Activated T-helper 17 cell treated with anti-CD3 and anti-CD28 coated beads, Interleukin-2, amount 50 U/mL, for 72 hours (primary cell): ENCODE measurements at places on chromosomes 12 and 14.

DNA sequence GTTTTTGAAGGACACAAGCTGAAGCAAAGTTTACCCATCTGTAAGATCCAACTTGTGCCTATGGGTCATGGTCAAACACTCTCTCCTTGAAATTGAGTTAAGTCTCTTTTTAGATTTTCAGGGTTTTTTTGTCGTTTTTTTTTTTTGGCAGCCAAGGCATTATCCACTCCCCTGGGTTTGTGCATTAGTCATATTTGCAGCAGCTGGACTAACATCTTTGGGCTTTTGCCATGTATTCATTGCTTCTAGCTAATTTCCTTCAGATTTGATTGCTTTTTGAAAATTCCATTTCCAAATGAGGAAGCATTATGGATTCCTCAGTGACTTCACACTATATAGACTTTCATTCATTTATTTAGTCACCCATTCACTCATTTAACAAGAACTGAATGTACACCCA, 80.3 kb upstream of the SRRM4 start:
- ATAC-seq: no peak

DNA sequence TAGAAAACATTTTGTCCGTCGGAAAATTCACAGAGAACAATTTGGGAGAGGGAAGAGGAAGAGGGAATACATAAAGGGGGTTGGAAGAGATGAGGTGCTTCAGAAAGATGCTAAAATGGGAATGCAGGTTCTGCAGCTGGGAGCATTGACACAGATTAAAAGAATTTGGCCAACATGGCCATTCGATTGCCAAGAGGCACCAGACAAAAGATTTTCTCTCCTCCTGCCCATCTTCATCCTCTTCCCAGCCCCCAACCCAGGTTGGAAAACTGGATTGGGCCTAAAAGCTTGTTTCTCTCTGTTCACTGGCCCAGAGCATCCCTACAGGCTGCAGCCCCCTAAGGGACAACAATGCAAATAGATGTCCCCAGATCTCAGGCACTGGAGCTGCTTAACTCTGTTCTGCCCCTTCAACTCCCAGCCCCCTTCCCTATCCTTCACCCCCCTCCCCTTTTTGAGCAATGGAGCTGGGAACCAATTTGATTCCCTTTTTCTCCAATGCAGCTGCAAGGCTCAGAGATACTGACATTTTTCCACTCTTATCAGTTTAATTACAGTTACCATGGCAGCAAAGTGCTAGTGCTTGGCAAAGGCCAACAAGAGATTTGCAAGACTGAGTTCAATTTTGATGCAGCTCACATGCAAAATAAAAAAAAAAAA, 1.9 kb downstream of the LMO3 start:
- no peak for ATAC-seq

DNA sequence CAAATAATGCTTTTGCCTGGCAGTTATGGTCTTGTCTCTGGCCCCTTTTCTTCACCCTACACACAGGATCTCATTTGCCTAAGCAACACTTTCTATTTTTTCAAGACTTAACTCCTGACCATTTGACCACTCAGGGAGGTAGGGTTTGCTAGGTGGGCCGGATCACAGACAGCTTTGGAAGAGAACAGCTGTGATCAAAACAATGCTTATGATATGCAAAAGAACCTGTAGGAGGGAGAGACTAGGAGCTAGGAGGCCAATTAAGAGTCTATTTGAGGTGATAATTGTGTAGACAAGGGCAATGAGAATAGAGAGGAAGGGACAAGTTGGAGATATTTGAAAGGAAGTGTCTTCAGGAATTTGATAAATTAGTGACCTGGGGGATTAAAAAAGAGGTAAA, 12.3 kb upstream of the DACT1 start:
- no peak for ATAC-seq

- no peak for ATAC-seq
These were observed 50.3 kb downstream of the ADAMTS20 start for GRCh38 chr12:43501703-43502102.

DNA sequence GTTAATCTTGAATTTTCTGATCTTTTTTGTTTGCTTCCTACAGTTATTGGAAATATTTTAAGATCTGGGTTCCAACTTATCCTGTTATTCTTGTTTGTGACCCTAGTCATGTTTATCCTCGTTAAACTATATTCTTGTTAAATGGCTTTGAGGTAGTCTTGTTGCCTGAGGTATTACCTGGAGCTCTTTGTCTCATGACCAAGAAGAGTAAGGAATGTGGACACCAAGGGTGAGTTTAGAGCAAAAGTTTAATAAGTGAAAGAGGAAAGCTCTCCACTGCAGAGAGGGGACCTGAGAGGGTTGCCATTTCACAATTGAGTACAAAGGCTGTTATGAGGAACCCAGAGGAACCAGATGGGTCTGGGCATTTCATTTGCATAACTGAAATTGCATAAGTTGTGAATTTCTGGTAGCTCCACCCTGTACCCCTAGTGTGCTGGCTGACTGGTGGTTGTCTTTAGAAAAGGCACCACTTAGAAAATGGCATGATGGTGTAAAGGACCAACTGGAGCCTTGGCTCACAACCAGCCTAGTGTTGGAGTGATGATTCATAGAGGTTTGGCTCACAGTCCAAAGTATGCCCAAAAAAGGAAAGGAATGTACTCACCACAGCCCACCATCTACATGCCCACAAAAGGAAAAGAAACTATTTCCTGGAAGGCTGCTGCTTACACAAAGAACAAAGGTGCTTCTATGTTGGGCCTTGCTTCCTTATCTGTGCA, 36.7 kb upstream of the RESF1 start:
- ATAC-seq: peak; percentile 94

- no peak for ATAC-seq
These were observed 372.9 kb upstream of the FAR2 start for GRCh38 chr12:28776220-28776619.

DNA sequence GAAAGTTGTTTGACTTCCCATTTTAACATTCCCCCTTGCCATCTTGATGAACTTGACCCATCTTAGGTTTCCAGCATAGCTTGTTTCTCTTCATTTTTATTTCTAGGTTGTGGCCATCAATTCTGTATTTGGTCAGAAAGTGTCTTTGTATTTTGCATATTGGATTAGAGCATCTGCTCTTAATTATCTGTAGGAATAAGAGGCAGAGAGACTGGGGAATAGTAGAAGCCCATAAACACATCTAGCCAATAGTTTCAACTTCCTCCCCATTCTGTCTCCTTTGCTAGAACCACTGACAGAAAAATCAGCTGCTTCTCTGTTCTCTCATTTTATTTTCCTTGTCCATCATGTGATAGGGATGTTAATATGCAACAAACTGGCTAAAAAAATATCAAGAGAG, 8.2 kb downstream of the SOCS2 start:
- no peak for ATAC-seq

- no peak for ATAC-seq
These were observed 10.5 kb downstream of the LARP4 start for GRCh38 chr12:50411051-50411660.

GRCh38 chr12:20863056-20863455, 52.6 kb downstream of the SLCO1B3 start:
- no peak for ATAC-seq

DNA sequence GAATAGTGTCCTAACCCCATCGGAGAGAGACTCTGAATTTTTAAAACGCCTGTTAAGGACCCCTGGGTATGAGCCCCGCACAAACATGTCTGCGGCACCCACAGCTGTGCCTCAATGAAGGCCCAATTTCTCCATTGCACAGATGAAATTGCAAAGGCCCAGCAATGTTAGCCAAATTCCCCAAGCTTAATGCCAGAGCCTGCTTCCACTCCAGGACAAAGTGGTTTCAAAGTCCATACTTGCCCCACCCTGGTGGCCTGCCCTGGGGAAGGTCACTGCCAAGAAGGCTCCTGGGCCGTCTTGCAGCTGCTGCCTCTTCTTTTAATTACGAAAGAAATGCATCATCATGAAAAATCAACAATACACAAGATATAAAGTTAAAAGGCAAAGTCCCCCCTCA, 1179.7 kb downstream of the VRK1 start:
- no peak for ATAC-seq

- ATAC-seq: peak; percentile 23
These were observed 323.3 kb upstream of the RTL1 start for GRCh38 chr14:101226603-101227425.

- ATAC-seq: no peak
These were observed 6.0 kb downstream of the KCNA1 start for GRCh38 chr12:4915752-4916151.

- no peak for ATAC-seq
These were observed 1009.9 kb upstream of the USP15 start for GRCh38 chr12:61250303-61250702.

- peak; percentile 91 for ATAC-seq
These were observed 60.2 kb upstream of the ATP2B1 start for GRCh38 chr12:89768586-89769482.

DNA sequence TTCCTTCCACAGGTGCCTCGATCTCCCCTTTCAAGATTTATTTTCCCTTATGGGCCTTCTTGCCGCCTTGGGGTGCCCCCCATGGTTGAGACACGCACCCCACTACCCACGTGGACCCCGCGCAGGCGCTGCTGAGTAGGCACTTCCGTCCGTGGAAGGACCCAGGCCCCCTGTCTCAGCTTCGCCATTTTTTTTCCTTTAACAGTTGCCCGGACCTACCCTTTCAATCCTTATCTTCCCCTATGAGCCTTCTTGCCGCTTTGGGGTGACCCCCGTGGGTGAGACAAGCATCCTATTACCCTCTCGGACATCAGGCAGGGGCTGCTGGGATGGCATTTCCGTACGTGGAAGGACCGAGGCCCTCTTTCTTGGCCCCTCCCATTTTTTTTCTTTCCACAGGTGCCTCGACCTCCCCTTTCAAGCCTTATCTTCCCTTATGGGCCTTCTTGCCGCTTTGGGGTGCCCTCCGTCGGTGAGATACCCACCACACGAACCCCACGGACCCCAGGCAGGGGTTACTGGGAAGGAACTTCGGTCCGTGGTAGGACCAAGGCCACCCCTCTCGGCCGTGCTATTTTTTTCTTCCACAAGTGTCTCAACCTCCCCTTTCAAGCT, 268.2 kb downstream of the ALG10 start:
- ATAC-seq: no peak

- ATAC-seq: no peak
These were observed 20.4 kb upstream of the FOS start for GRCh38 chr14:75258079-75258802.

GRCh38 chr12:15532364-15532977, 210.2 kb downstream of the PTPRO start:
- ATAC-seq: peak; percentile 78

DNA sequence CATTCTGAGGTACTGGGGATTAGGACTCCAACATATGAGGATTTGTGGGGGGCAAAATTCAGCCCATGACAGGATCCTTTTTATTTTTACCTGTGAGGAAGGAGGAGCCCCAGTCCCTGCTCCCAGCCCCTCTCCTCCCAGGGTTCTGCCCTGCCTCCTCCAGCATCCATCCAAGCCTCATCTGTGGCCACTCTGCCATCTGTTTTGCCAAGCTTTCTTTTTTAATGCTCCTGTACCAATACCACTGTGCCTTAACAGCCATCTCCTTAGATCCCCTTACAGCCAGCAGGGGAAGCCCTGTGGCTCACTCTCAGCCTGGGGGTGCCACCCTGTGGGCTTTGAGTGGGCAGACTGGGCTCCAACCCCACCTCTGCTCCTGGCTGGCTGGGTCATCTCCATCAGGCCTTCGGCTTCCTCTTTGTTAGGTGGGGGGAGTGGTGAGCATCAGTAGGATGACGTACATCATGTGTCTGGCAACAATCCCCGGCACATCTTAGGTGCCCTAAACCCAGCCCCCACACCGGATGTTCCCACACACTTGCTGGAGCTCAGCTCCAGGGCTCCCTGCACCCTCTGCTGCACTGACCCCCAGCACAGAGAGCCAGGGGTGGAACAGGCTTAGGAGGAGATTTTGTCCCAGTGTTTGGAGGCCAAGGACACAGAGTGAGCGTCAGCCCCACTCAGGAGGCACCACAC, 40.2 kb downstream of the CYP46A1 start:
- no peak for ATAC-seq

DNA sequence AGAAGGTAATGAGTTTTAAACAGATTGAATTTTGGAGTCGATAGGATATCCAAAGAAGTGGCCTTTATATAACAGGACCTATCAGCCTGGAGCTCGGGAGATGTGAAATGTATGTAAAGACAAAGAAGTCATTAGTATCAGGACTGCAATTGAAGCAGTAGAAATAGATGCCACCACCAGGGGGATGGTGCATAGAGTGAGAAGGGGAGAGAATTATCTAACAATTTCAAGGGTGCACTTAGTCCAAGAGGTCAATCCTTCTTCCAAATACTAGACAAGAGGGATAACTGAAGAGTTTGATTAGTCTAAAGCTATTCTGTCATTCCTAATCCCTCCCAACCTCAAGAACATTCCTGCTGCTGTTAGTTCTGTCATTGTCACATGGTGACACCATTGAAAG, 127.8 kb downstream of the CFAP54 start:
- no peak for ATAC-seq

DNA sequence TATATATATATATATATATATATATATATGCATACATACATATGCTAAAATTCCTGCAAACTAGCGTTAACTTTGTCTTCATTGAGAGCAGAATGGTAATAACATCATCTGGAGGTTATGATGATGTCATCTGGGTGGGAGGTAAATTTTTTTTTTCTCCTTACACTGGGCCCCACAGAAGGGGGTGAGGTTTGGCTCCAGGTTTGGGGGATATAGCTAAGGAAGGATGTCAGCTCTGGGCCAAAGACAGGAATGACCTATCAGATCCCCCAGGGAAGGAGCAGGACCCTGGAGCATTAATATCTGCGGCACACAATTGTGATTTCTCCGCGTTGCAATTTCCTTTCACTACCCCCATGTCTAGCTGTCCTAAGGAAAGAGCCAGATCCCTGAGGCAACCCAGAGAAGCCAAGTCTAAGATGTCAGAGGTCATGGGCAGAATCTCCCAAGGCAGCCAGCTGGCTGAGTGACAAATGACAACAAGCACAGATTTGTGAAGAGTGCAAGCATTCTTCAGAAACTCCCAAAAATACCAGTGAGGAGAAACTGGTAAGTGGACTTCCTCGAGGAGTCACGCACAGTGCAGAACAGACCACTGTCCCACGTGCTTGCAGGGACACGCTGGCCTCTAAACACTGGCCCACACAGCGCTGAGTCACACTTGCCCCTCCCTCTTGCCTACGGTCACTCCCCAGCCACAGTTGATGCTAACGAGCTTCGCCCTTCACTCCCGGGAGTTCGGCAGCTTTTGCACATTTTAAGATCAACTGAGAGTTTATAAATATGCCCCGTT, 9.9 kb downstream of the UBC start:
- peak; percentile 15 for ATAC-seq

- ATAC-seq: peak; percentile 87
These were observed 181.9 kb downstream of the PRKCH start for GRCh38 chr14:61503167-61503801.

GRCh38 chr12:12582193-12582881, 19.7 kb upstream of the DUSP16 start:
- peak; percentile 46 for ATAC-seq

GRCh38 chr12:87025976-87026375, 769.8 kb upstream of the MGAT4C start:
- no peak for ATAC-seq
